Lung (tissue), 17 donors: ENCODE measurements at places on chromosomes 12 and 14. TPM values are rescaled to one million over a fixed set of nuclear protein-coding genes. Genes with fewer than 3 reads are reported as not detected.

- H3K27me3 ChIP-seq, result no peaks in the 10 kb centered on the region
- H3K27ac ChIP-seq, result no peak overlapping the region
- no peaks in the 10 kb centered on the region for H3K36me3 ChIP-seq
- no peaks in the 10 kb centered on the region for H3K4me1 ChIP-seq
- no peak overlapping the region for H3K4me3 ChIP-seq
Observed at GRCh38 chr14:86892152-86892956, 1100.6 kb downstream of the GALC start.

- H3K36me3 ChIP-seq, result no peaks in the 10 kb centered on the region
- DNase-seq, result no peak
- H3K4me3 ChIP-seq, result no peak overlapping the region
Observed at GRCh38 chr12:20434996-20435395, 66.7 kb downstream of the PDE3A start.

- no peaks in the 10 kb centered on the region for H3K36me3 ChIP-seq
- no peaks in the 10 kb centered on the region for H3K27me3 ChIP-seq
- H3K4me3 ChIP-seq, result no peak overlapping the region
Observed at GRCh38 chr12:52992699-52993557, 13.3 kb upstream of the EIF4B start.

The TCL1B gene
- 0.03 TPM for polyA plus RNA-seq

- peaks cover 4% of the 10 kb centered on the region for H3K27me3 ChIP-seq
- H3K4me3 ChIP-seq, result no peak overlapping the region
- H3K27ac ChIP-seq, result no peak overlapping the region
- H3K4me1 ChIP-seq, result no peaks in the 10 kb centered on the region
Observed at GRCh38 chr14:73231981-73232851, 5.1 kb upstream of the PAPLN start.

DNA sequence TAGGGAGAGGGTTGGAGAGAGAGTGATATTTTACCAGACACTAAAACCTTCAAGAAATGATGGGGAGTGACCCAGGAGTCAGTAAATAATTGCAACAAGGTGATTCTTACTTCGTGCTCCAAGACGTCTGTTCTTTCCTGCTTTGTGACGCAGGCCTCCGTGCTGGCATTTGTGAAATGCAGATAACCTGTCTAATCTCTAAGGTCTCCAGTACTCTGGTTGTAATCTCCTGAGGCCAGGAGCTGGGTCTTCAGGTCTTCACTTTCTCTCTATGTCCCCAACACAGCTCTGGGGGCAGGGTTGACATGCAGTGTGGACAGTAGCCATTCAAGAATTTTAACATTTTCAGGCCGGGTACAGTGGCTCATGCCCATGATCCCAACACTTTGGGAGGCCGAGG is 53.1 kb downstream of the CD9 start:
- H3K27me3 ChIP-seq, result peaks cover 2% of the 10 kb centered on the region
- no peak overlapping the region for H3K27ac ChIP-seq
- DNase-seq, result no peak
- no peak overlapping the region for H3K4me3 ChIP-seq
- no peaks in the 10 kb centered on the region for H3K36me3 ChIP-seq

- H3K36me3 ChIP-seq, result no peaks in the 10 kb centered on the region
- no peak overlapping the region for H3K27ac ChIP-seq
- no peak for DNase-seq
- H3K4me1 ChIP-seq, result no peaks in the 10 kb centered on the region
- no peak overlapping the region for H3K4me3 ChIP-seq
Observed at GRCh38 chr12:131281016-131281415, 327.3 kb downstream of the ADGRD1 start.

The SPIC gene
- not detected for polyA plus RNA-seq

The MRPL51 gene
- 103 TPM for polyA plus RNA-seq
